ENCODE measurements at places on chromosomes 5 and 9.

GRCh38 chr9:5976674-5977397 is 38.6 kb downstream of the RANBP6 start:
- DNase-seq = no peak

DNA sequence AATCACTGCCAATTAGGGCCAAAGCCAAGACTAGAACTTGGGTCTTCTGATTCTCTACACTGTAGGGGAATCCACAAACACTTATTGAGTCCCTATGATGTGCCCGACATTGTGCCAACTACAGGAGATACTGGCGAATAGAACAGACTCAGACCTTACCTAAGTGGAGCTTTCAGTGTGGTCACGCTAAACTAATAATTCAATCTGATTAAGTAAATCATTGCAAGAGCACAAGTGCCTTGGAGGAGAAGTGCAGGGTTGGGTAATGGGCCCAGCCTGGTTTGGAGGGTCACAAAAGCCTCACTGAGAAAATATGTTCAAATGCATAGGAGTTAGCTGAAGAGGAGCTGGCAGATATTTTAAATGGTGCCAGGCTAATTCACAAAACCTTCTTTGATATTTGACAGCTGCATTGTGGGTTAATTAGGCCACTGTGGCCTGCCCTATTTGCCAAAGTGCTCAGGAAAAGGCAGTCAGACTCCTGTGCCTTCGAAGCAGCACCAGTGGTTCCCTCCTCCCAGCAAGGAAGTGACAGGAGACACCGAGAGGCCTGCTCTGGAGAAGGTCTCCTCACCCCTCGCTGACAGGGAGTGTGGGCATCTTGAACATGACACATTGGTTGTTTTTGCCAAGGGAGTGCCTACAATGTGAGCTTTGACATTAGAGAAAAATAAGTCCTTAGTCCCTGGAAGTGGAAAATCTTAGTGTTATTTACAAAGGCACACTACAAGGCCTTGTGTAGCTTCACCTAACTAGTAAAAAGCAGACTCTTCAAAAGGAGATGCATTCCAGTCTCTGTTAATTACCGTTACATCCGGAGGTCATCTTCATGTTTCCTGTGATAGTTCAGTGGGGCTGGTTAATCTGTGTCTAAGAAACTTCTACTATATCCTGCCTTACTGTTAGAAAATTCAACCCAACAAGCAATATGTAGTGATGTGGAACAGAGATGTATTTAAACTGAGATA is 24.1 kb upstream of the TRAF1 start:
- no peak for DNase-seq

DNA sequence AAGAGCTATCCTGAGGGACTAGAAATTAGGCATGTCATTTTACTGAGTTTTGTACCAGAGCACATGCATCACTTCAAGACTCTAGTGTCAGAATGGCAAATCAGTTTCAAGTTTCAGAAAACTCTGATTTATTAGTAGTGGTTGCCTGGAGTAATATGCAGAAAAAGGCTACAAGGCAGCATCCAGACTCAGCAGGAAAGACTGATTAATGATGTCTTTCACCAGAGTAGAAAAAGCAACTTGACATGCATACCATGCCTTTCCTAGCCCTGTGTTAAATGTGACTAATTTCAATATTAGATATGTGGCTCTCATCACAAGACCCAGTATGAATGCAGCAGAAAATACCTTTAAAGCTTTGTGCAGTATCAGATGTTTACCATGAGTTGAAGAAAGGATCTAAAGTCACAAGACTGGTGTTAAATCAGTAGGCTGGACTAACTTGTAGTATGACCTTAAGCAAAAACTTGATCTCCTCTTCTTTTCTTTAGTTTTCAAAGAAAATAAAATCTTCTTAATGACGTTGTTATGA is 1251.2 kb upstream of the C9orf72 start:
- DNase-seq = no peak

- no peak for DNase-seq
These were observed 149.5 kb upstream of the PANK3 start for GRCh38 chr5:168728546-168729211.

DNA sequence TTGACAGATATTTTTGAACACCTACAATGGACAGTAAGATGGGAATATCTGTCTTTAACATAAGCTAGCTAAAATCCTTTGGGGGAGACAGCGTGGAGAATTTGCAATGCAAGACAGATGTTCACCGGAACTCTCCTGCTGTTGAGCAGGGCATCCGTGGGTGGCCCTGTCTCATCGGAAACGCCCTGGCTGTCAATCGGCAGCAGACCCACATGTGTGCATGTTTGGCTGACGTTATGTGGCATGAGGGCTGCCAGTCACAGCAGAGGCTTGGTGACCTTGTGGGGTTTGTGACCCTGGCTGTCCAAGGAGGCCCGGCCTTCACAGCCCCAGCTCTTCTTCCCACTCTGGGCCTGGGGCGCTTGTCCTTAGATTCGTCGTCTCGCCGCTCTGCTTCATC is 129.7 kb upstream of the OTULINL start:
- no peak for DNase-seq

DNA sequence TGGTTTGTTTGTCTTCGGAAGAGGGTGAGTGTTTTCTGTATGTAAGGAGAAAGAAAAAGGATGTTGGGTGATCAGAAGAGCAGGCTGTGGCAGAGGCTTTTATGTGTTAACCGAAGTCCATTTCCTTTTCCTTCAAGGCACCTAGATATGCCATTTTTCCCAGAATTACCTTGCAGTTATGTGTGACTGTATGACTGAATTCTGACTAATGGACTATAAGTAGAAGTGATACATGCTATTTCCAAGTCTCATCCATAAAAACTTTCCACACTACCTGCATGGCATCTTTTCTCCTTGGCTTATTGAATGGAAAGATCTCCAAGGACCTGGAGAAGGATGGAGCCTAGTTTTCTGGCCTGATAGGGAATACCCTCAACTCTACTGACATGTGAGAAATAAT is 10.6 kb upstream of the NDUFS4 start:
- no peak for DNase-seq

- DNase-seq = no peak
These were observed 465.2 kb downstream of the GADD45G start for GRCh38 chr9:90070056-90070455.

- no peak for DNase-seq
These were observed 46.0 kb downstream of the MYO10 start for GRCh38 chr5:16889972-16890519.

- DNase-seq = no peak
These were observed 13.6 kb downstream of the NAIF1 start for GRCh38 chr9:128053560-128053959.

DNA sequence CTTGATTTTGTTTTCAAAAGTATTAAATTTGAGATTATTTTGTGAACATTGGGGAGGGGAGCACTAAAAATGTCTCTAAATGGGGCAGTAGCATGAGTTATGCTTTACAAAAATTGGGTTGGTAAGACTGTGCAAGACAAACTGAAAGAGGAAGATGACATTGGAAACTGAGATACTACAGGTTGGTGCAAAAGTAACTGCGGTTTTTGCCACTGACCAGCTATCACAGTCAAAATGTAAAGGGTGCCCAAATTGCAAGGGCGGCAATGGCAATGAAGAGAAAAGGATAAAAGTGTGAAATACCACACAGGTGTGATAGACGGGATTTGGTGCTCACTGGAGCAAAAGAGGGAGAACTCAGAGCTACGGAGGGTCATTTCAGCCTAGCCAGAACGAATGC is 124.0 kb downstream of the FANCC start:
- DNase-seq = no peak

- peak; percentile 96 for DNase-seq
These were observed 16.8 kb upstream of the NSD1 start for GRCh38 chr5:177116631-177117373.

DNA sequence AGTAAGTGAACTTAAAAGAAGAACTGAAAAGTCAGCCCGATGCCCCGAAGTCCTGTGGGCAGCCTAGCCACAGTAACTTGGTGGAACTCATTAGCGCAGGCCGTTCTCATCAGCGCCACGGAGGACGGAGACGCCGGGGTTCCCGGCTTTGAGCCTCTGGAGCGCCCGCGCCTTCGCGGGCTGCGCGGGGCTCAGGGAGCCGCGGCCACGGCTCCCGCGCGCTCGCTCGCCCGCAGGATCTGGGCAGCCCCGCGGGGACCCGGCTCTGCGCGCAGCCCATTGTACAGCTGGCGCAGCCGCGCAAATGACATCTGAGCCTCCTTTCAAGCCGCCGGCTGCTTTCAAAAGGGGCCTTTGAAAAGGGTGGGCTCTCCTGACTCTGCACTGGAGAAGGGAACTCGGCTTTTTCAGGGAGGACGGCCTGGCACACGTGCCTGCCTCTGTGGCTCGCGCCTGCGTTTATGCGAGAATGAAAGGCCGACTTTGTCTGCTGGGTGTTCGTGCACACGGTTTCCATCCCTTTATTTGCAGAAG is 40.7 kb downstream of the TLR4 start:
- peak; percentile 4 for DNase-seq

- DNase-seq = no peak
These were observed 128.2 kb upstream of the NFIB start for GRCh38 chr9:14441976-14442651.

DNA sequence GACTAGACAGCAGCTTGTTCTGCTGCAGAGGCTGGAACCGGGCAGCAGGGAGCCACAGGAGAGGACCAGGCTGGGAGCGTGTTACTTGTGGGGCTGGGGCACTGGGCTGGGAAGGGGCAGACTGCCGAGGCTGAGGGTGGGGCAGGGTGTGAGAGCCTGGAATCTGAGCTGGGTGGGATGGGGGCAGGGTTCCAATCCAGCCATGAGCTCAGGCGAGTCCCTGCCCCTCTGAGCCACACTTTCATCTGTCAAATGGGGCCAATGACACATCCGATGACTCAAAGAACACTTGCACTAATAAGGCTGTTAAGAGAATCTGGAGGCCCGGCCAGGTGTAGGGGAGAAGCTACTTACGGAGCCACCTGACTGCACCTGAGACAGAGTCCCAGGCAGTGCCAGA is 18.7 kb upstream of the WDR38 start:
- DNase-seq = no peak

- DNase-seq = no peak
These were observed 37.8 kb upstream of the TMEM250 start for GRCh38 chr9:136156209-136157120.

- no peak for DNase-seq
These were observed 7.8 kb upstream of the ORM1 start for GRCh38 chr9:114314881-114315722.

GRCh38 chr5:129821477-129822131 is 73.7 kb downstream of the MINAR2 start:
- no peak for DNase-seq
